ENCODE measurements at places on chromosomes 6 and 20.

DNA sequence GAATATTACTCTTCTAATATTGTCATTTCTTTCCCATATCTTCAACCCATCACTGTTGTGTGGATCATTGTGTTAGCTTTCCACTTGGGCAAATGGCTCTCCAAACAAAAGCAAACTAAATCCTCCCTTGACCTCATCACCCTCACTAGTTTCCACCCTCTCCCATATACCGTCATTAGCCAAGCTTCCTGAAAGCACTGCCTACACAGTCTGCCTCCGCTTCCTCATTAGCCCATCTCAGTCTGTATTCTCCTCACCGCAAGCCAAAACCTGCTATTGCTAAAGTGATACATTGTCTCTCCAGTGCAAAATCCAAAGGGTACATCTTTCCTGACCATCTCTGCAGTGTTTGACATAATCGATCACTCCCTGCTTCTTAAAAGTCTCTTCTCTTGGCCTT is 212.6 kb downstream of the CLIC5 start:
- no peak for DNase-seq

DNA sequence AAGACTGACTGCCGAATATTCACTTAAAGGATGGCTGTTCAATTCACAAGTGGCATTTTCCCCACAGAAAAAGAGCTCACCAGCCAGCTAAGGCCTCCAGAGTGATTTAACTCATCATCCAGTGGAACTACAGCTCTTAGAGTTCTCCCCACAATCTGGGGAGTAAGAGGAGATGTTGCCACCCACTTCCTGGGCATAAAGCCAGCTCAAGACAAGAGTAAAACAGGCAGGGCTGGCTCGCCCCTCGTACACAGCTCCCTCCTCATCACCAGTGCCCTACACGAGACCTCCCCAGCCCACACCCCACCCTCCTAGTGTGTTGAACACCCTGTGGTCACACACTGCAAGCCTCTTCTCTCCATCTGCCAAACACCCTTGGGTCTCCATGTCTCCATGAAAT is 47.2 kb upstream of the IPCEF1 start:
- no peak for DNase-seq

DNA sequence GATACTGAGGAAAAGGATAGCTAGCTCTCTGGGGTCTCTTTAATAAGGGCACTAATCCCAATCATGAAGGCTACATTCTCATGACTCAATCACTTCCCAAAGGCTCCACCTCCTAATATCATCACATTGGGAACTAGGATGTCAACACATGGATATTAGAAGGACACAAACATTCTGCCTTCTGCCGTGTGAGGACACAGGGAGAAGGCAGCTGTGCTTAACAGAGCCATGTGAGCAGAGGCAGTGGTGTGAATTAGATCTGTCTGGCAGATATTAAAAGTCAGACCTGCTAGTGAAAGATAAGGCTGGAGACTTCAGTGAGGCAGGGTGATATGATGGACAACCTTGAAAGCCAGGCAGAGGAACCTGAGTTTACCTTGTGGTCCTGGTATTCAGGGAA is 341.9 kb downstream of the ARHGAP18 start:
- DNase-seq: no peak

- no peak for DNase-seq
These were observed 308.2 kb downstream of the FARS2 start for GRCh38 chr6:5569491-5569890.

- DNase-seq: no peak
These were observed 159.8 kb downstream of the TFAP2C start for GRCh38 chr20:56788671-56789610.

DNA sequence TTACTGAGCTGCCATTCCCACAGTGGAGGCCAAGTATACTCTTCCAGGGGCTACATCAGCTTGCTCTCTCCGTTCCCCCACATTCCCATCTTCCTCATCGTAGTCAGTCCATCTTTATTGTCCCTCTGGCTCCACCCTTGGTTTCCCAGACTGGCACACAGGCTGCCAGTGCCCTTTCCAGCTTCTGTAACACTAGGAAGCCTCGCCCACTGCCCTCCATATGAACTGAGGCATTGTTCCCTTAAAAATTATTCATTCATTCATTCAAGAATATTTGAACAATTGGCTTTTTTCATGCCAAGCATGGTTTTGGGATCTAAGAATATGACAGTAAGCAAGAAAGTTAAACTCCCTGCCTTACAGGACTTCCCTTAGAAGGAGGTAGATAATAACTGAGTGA is 14.3 kb downstream of the ROS1 start:
- DNase-seq: no peak

- DNase-seq: no peak
These were observed 31.2 kb downstream of the PARD6B start for GRCh38 chr20:50762435-50763220.

DNA sequence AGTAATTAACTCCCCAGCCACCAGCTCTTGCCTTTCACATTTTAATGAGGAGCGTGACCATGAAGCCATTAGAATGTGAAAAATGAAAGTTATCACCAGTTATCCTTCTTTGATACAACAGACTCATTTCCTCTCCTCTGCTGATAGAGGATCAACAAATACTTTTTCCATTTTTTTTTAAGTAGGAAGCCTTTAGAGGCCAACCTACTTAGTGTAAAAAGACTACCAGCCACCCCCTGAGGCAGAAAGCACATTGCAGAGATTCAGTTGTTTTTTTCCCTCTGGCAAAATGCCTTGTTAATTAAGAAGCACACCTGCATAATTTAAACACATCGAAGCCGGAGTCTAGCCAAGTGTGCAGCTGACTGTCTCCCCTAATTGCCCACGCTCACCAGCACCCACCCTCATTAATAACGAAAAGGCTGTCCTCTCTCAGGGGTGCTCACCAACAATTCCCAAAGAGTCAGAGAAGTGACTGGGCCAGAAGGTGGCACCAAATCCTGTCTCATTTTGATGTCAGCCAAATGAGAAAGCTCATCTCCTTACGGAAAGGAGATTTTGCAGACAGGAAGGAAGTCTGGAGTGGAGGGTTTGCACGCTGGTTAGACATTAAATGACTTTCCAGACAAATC is 60.9 kb upstream of the MC3R start:
- no peak for DNase-seq

- no peak for DNase-seq
These were observed 51.2 kb downstream of the SLC22A23 start for GRCh38 chr6:3405679-3406078.

Data from stimulated activated CD4-positive, alpha-beta T cell treated with anti-CD3 and anti-CD28 coated beads, Interleukin-1b, Interleukin-23, amount 100 ng/mL, for 24 hours (primary cell).